ENCODE measurements at places on chromosomes 5 and 9.

DNA sequence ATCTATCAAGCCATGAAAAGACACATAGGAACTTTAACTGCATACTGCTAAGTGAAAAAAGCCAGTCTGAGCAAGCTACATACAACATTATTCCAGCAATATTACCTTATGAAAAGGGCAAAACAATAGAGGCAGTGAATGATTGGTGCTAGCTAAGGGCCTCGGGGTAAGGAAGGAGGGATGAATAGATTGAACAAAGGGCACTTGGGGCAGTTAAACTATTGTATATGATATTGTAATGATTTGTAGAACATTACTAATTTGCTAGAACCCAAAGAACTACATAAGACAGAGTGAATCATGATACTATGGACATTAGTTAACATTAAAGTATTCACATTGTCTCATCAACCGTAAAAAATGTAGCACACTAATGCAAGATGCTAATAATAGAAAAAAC is 218.3 kb downstream of the FBXO4 start:
- DNase-seq, result no peak

GRCh38 chr9:81377320-81377719 is 312.0 kb downstream of the TLE1 start:
- no peak for DNase-seq

DNA sequence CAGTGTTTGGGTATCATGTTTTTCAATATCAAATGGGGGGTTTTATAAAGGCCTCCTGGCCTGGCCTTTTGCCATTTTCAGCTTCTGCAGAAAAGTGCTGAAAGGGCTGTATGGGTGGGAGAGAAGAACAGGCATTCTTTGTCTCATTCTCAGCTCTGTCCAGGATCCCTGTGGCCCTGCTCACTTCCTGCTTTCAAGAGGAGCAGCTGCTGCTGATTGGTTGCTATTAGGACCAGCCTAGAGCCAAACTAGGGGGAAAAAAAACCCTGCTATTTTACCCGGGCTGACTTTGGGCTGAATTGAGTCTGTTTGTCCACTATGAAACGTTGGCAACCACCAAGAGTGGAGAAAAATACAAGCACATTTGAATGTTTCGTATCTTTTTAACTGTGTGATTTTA is 117.1 kb downstream of the CMYA5 start:
- no peak for DNase-seq

GRCh38 chr5:157857816-157858526 is 974 bp downstream of the CLINT1 start:
- DNase-seq, result peak; percentile 84

- DNase-seq, result no peak
Observed at GRCh38 chr9:68706363-68707201, 1.5 kb downstream of the PIP5K1B start.

GRCh38 chr5:82793808-82794419 is 283.3 kb downstream of the TMEM167A start:
- peak; percentile 30 for DNase-seq

DNA sequence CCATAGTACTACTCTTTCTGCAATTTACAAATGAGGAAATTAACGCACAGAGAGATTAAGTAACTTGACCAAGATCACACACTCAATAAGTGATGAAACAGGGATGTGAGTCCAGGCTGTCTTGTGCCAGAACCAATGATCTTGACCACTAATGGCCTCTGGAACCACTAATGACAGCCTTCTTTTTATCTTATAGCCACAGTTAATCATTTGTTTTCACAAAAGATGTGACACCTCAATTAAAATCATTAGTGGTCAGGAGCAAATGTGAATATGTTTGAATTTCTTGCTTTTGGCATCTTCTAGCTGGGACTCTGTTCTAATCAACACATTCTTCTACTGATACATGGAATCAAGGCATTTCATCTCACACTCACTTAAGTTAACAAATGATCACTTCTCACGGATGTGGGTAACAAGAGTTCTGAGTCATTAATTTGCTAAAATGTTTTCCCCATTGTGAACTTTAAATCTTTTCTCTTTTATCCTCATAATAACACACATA is 102.7 kb upstream of the CD180 start:
- DNase-seq, result no peak

DNA sequence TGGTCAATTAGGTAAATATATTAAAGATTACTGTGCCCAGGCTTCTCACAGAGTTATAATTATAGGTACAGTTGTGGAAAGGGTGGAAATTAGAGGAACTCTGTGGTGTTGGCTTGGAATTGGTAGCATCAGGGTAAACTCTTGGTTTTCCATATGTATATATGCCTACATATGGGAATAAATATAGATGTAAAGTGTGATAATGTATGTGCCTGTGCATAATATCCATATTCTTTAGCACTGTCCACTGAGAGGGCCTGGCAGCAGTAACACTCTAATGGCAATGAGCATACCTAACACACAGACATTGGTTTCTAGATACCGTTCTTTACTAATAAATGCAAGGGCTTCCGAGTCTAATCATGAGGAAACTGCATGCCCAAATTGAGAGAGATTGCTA is 4.0 kb upstream of the PTPDC1 start:
- no peak for DNase-seq

GRCh38 chr5:13658152-13658551 is 286.3 kb downstream of the DNAH5 start:
- no peak for DNase-seq

GRCh38 chr5:149060325-149060724 is 2.5 kb downstream of the SH3TC2 start:
- DNase-seq, result peak; percentile 66

DNA sequence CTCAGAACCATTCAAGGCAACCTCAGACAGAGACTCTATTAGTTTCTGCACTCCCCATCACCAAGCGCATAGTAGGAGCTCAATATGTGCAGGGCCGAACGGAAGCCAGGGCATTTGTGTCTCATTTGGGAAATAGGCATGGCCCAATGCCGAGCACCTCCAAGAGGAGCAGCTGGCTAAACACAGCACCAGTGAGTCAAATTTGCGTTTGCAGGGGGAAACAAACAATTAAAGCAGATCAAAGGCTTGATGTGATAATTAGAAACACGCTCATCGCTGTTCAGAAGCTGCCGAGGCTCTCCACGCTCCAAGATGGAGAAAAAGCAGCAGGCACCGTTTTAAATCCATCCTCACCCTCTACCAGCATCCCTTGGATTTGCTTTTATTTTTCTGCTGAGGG is 225.3 kb downstream of the AGTPBP1 start:
- DNase-seq, result no peak

- no peak for DNase-seq
Observed at GRCh38 chr5:179380211-179381035, 35.2 kb upstream of the ADAMTS2 start.

- DNase-seq, result no peak
Observed at GRCh38 chr5:158324236-158324635, 465.3 kb upstream of the CLINT1 start.

GRCh38 chr9:114312513-114312875 is 10.4 kb upstream of the ORM1 start:
- no peak for DNase-seq

GRCh38 chr9:132288966-132289365 is 65.8 kb downstream of the SETX start:
- no peak for DNase-seq

DNA sequence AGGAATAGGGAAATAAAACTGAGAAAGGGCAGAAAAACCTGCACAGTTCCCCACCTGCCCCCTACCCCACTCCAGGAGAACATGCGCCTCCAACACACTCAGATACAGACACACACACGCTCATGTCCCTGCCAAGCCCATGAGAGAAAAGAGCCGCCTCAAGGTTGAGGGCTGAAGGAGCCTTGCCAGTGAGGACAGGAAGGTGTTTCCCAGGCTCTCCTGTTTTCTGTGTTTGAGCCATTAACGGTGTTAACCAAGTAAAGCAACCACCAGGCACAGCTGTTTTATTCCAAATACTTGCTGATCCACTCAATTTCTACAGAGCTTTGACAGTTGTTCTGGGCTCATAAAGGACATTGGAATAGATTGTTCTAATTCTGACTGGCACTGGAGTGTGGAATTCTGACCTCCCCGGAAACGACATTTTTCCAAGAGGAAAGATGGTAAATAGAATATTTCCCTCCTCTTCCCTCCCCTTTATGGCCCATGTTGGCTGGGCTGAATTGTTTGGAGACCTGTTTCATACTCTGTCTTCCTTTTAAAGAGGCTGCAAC is 238.0 kb downstream of the DMAC1 start:
- DNase-seq, result no peak

DNA sequence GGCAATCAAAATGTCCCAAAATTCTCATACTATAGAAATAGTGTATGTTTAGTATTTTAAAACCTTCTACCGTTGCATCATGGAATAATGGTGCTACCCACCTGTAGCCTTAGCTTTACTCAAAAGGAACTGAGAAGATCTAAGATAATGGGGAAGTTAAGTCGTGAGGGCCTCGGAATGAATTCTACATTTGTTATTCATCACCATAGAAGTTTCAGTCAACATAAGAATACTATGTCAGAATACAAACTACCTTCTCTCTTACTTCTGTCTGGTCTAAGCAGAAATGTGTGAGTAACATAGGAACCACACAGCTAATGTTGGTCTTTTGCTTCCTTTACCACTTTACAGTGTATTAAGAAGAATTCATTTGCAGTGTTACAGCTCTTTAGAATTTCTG is 43.2 kb downstream of the RFK start:
- DNase-seq, result no peak

GRCh38 chr5:90700299-90700698 is 141.7 kb downstream of the ADGRV1 start:
- no peak for DNase-seq

DNA sequence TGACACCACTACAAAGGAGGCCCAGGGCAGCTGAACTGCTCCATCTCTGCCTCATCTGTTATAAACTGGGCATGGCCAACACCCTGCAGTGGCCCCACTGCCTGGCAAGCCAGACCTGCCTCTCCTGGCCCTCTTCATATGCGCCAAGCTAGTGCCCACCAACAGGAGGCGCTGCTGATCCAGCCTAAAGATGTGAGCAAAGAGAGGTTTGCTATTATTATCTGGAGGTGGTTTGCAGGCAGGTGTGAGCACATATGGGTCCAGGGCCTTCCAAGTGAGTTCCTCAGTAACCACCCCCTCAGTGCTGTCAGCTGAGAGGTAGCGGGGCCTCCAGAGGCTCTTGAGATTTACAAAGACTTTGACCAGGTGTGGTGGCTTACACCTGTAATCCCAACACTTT is 232.2 kb downstream of the SYK start:
- no peak for DNase-seq

Data from Kasumi-1 (cell line).